ENCODE measurements at places on chromosomes 6 and 20.

GRCh38 chr6:139219746-139220145 is 72.1 kb downstream of the TXLNB start:
- no peak for DNase-seq

DNA sequence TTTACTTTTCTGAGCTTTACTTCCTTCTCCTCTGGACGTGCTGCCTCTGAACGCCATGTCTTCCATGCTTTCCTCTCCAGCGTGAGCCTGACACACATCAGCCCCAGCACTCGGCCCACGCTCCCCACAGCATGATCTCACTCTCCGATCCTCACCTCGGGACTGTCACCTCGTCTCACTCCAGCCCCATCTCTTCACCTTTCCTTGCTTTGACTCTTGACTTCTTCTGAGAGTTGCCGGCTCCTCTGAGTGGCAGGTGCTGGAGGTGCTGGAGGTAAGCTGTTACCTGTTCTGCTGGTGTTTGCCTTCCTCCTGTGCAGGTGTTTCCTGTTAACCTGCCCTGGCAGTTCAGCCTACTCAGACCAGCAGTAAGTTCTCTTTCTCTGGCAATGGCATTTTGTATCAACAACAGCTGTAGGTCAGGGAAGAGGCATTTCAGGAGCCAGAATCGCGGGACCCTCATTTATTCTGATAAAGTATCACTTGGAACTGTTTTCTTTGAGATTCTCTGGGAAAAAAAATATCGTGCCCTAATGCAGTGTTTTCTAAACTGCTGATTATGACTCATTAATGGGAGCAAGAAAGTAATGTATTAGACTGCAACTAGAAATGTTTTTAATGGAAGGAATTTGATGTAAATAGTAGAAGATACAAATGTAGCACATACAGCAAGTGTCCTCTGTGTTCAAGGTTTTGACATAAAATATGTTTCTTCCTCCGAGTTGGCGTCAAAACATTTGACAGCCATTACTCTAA is 106.5 kb downstream of the ARID1B start:
- no peak for DNase-seq

GRCh38 chr20:41570557-41570956 is 47.6 kb downstream of the CHD6 start:
- DNase-seq, result no peak

GRCh38 chr20:51837436-51837835 is 35.1 kb upstream of the SALL4 start:
- no peak for DNase-seq

GRCh38 chr20:9403448-9403847 is 110.9 kb upstream of the LAMP5 start:
- DNase-seq, result no peak

DNA sequence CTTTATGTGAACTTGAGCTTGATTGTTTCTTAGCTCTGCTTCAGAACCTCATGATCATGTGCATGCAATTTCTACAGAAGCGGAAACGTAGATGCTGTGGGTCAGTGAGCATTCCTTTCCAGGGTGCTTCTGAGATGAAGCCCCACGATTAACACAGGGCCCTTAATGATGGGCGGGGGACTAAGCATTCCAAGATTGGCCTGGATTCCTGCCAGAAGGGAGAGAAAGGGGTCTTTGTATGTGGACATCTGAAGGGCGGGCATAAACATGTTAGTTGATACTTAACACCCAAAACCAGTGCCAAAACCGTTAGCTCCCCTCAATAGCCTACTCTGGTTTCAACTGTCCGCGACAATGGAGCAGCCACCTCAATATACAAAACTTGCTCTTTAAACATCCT is 46.9 kb upstream of the POU3F2 start:
- no peak for DNase-seq

- no peak for DNase-seq
These were observed 19.8 kb downstream of the ADGRF5 start for GRCh38 chr6:46901882-46902314.

- no peak for DNase-seq
These were observed 569.4 kb downstream of the MEI4 start for GRCh38 chr6:78222226-78222625.

DNA sequence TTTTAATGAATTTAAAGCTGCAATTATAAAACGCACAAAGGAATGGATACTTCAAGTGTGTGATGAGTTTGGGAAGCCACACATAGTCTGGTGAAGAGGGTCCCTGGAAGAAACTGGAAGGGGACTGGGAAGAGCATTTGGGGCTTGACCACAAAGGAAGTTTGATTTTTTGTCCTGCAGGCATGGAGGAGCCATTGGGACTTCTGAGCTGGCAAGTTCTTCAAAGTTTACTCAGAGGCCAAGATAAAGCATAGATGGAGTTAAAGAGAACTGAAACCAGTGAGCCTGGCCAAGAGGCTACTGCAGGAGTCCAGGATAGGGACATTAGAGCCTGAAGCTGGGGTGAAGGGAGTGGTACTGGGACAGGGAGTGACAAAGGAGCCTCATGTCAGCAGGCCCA is 95.0 kb downstream of the AIG1 start:
- DNase-seq, result no peak

GRCh38 chr20:63357921-63358905 is 2.9 kb downstream of the CHRNA4 start:
- no peak for DNase-seq

GRCh38 chr6:169714178-169714577 is 10.1 kb downstream of the PHF10 start:
- DNase-seq, result no peak

- no peak for DNase-seq
These were observed 101.5 kb upstream of the SLC24A3 start for GRCh38 chr20:19110881-19111460.

DNA sequence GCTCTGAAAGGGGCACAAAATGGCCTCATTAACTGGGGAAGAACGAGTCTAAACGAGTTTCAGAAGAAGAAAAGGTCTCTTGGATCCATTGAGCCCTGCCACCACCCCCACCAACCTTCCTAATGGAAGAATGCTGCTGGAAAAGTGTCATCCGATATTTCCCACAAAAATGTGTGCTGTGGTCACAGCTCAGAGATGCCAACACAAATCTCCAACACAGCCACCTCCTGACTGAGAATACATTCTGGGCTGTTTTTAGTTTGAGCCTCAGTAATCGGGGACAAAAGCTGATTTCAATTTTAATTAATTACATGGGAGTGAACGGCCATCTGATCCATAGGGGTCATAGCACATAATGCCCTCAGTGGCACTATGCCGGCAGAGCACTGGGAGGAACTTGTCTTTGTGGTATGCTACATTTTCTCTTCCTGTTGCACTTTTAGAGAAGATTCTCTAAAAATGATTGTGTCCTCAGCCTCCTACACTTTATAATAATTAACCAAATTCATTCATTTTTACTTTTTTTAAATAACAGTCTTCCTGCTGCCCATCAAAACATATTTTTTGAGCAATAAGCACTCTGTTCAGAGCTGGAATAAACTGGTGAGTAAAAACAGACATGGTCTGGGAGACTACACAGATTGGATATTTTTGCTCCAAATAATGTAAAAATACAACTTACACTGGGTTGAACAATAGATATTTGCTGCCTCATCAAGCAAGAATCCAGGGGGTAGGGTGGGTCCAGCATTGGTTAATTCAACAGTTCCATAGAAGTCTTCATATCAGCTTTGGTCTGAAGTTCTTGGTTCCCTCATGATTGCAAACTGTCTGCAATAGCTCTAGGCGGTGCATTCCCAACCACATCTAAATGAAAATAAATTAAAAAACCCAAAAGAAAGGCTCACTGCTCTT is 143.6 kb upstream of the TMEM170B start:
- no peak for DNase-seq

- no peak for DNase-seq
These were observed 4.6 kb upstream of the LZTS3 start for GRCh38 chr20:3177746-3178485.

DNA sequence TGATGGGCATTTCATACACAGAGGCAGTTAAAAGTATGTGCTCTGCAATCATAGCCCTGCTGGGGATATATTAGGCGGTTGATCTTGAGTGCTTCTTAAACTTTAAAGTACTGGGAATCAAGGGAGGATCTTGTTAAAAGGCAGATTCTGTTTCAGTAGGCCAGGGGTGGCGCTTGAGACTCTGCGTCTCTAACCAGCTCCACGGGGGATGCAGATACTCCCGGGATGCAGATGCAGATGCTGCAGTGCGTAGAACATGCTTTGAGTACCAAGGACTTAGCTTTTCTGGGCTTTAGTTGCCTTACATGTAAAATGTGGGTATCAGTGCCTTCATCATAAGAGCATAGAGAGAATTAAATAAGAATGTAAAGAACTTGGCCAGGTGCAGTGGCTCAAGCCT is 44.4 kb upstream of the ENPP5 start:
- no peak for DNase-seq

GRCh38 chr20:9279918-9280401 is 211.1 kb downstream of the PLCB4 start:
- no peak for DNase-seq

GRCh38 chr20:10453241-10453640 is 18.1 kb downstream of the SLX4IP start:
- DNase-seq, result no peak

DNA sequence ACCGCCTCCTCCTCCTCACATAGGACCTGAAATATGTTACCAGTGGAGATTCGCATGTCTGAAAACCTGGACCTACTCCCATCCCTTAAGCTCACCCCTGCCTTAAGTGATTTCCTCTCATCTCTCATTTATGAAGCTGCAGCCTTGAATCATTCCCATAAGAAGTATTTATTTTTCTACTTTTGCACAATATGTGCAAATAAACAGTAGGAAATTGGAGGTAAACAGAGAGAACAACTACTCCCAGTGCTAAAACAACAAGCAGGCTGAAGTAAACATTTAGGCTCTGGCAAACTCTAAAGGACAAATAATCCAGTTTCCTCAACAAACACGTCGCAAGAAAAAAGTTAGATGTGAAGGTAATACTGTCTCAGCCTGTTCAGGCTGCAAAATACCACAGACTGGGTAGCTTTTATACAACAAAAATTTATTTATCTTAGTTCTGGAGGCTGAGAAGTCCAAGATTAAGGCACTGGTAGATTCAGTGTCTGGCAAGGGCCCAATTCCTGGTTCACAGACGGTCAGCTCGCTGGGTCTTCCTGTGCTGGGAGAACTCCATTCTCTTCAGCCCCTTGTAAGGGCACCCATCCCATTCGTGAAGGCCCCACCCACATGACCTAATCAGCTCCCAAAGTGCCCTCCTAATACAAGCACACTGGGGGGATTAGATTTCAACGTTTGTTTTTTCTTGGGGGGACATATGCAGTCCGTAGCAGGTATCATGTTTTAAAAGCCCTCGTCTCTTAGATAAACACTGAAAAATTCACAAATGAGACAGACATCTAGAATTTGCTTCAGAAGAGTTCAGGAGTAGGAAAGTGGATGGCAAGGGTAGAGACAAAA is 15.6 kb downstream of the SPATA2 start:
- DNase-seq, result no peak

DNA sequence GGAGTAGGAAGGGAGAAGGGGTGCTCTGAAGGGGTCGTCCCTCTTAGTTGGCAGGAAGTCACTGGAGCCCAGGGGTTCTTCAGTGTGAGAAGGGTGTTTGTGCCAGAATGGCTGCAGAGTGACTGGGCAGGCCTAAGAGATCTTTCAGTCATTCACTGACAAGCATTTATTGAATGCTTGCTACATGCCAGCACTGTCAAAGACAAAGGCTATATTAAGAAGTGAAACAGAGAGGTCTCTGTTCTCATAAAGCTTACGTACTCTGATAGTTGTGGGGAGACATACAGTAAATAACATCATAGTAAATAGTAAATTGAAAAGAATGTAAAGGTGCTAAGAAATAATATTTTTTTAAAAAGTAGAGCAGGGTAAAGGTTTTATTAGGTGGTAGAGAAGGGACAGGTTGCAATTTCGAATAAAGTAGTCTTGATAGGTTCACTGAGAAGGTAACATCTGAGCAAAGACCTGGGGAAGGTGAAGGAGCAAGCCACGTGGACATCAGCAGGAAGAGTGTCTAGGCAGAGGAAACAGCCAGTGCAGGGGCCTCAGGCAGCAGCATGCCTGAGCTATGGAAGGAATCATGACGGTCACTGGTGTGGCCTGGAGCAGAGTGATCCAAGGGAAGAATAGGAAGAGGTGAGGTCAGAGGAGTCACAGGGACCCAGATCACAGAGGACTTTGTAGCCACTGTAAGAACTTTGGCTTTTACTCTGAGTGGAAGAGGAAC is 36.3 kb upstream of the RNF8 start:
- DNase-seq, result no peak

DNA sequence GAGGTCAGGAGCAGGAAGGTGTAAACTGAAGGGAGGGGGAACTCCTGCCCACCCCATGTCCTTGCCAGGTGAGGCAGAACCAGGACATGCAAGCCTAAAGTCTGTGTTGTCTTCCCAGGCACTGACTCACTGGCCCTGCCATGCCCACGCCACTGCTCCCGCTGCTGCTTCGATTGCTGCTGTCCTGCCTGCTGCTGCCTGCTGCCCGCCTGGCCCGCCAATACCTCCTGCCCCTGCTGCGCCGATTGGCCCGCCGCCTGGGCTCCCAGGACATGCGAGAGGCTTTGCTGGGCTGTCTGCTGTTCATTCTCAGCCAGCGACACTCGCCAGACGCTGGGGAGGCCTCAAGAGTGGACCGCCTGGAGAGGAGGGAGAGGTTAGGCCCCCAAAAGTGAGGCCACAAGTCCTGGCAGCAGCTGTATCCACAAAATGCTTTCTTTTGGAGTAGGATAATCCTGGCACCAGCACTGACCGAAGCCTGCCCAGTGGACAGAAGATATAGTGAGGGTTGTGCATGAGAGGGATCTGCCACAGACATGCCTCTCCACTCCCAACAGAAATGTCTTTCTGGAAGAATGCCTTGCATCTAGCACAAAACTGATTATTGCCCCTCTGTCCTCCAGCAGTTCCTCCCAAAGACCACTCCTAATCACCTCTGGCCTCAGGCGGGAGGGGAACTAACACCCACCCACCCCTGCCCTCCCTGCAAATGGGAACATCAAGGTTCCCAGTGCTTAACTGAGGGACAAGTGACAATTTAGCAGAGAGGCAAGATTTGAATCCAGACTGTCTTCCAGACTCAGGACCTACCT is 812 bp downstream of the MYMX start:
- no peak for DNase-seq

- no peak for DNase-seq
These were observed 18.1 kb upstream of the PXDC1 start for GRCh38 chr6:3769610-3770009.

- no peak for DNase-seq
These were observed 11.2 kb downstream of the TCFL5 start for GRCh38 chr20:62850333-62850974.

GRCh38 chr6:20744911-20745557 is 210.8 kb downstream of the CDKAL1 start:
- DNase-seq, result no peak

GRCh38 chr6:7434672-7435071 is 45.1 kb downstream of the RIOK1 start:
- no peak for DNase-seq

- no peak for DNase-seq
These were observed 440.3 kb upstream of the HS3ST5 start for GRCh38 chr6:114783083-114783482.

GRCh38 chr20:11581271-11581670 is 336.4 kb upstream of the BTBD3 start:
- no peak for DNase-seq
